ENCODE measurements at places on chromosomes 5 and 9.

- no peak for DNase-seq
Measured at GRCh38 chr5:72558383-72558782, 51.2 kb upstream of the ZNF366 start.

DNA sequence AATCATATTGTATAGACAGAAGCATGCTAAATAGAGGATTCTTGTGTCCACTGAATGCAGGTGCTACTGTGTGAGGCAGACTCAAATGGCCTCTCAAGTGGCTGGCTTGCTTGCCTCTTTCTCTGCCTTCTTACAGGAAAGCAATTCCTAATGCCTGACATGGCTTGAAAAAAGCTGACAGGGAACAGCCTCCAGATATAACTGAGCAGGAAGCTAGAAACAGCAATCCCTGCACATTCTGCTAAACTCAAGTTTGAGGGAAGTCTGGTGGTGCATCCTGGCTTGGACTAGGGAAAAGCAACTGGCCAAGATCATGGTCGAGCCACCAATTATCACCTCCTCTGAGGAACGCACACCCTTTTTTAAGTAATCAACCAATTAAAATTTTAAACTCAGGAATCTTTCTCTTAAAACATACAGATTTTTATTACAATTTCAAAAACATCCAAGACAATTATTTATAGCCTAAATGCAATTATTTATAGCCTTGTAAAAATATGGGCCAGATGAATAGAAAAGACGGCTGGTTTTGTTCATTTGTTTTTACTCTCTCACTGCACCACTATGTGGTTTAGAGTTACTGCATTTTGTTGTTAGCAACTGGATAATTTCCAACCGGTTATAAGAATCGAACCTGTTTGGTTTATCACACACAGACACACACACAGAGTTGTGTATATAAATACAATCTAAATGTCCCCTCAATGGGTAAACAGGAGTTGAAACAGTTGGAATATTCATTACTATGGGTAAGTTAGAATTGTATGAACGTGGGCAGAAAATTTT, 290.9 kb upstream of the ANKRD55 start:
- peak; percentile 39 for DNase-seq

DNA sequence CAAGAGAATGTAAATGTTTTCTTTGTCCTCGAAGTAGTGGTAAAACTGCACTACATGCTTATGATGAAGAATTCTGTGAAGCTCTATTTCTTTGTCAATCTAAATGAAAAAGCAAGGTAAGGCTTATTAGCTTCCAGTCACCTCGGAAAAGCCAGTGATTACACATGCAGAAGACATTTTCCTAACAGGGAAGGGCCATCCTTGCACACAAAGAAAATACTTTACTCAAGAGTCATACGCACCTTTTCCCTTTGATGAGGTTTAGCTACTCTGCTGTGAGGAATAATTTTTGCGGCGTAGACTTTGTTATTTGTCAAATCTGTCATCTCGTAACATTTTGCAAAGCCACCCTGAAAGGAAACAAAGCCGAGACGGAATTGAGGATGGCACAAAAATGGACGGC, 1.1 kb downstream of the PLK2 start:
- DNase-seq = peak; percentile 52

DNA sequence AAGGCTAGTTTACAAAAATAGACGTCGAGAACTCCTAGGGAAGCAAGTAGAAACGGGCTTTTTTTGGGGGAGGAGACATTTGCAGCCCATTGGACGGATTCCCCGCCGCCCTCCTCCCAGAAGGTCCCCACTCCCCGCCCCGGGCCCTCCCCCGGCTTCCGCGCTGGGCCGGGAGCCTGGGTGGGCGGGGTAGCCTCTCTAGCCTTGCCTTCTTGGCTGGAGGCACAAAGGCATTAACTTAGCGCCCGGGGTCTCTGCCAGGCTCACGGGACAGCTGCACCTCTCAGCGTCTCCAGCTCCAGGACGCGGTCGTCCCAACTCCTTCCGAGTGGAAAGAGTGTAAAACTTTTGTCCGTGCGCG, at the start of gene DMRTA1:
DMRTA1 (plus strand) TSS at position 236 of the 361 bp plus-strand sequence. CDS start 242 bp downstream, outside the sequence.
- peak; percentile 75 for DNase-seq

DNA sequence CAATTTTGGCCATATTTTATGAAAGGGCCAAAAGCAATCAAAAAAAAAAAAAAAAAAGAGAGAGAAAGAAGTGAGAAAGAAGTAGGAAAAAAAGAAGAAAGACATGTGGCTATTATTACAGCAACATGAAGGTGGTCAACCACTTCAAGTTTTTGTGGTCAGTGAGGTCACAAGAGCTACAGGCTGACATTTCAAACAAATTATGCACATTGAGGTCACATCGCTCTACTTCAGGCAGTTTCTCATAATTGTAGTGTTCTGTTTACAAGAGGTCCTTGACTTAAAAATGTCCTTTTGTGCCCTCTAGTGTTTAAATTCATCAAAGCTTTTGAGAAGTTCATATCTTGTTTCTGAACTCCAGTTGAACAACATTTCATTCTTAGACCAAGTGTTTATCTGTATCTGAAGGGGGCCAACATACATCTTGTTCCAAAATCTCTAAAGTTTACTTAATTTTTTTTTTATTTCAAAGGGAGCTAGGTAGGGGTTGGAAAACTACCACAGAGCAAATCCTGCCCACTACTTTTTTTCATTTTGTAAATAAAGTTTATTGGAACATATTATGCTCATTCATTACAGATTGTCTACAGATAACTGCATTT, 513.1 kb downstream of the PDE4D start:
- DNase-seq = peak; percentile 25

DNA sequence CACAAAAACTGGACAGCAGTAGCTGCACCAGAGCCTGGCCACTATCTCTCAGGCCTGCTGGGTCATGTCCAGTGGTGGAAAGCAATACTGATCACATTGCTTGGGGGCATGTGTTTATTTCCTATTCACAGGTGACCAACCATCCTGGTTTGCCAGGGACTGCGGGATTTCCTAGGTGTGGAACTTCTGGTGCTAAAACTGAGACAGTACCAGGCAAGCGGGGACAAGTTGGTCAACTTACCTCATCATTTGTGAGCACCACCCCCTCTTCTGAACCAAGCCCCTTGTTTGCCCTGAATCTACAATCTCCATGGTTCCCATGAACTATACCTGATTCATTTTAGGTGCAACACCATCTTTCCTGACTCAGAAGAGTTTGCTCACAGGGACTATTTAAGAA, 81.3 kb downstream of the TNC start:
- no peak for DNase-seq

GRCh38 chr9:20559231-20559890, 62.9 kb downstream of the MLLT3 start:
- peak; percentile 67 for DNase-seq
